CD14-positive monocyte (primary cell): ENCODE measurements at places on chromosomes 2 and 18. TPM values are rescaled to one million over a fixed set of nuclear protein-coding genes. Genes with fewer than 3 reads are reported as not detected.

L3MBTL4 gene
- 0.55 TPM for polyA plus RNA-seq

LIPG gene
- polyA plus RNA-seq = not detected

GCG gene
- not detected in 2 replicates for polyA plus RNA-seq

XDH gene
- not detected for polyA plus RNA-seq

DYNAP gene
- not detected for polyA plus RNA-seq

TLX2 gene
- not detected for polyA plus RNA-seq

IL1F10 gene
- polyA plus RNA-seq = not detected in 2 replicates

EMX1 gene
- not detected for polyA plus RNA-seq

SPR gene
- polyA plus RNA-seq = 7.6 TPM

MERTK gene
- 11.8 and 17.0 TPM in 2 replicates for polyA plus RNA-seq

PTPRN gene
- polyA plus RNA-seq = not detected

VAMP8 gene
- 761 TPM for polyA plus RNA-seq

ICOS gene
- polyA plus RNA-seq = not detected

PRSS56 gene
- not detected in 2 replicates for polyA plus RNA-seq

KIF1A gene
- polyA plus RNA-seq = not detected in 2 replicates
